ENCODE measurements at places on chromosomes 7 and 10.

GRCh38 chr10:75334720-75335119 lies 66.8 kb downstream of the ZNF503 start:
- DNase-seq = no peak

GRCh38 chr10:5078547-5079180 lies 15.6 kb upstream of the AKR1C3 start:
- no peak for DNase-seq

- no peak for DNase-seq
These were observed 19.4 kb upstream of the CABCOCO1 start for GRCh38 chr10:61643316-61643751.

GRCh38 chr10:58513188-58514110 lies 777 bp downstream of the BICC1 start:
- DNase-seq = no peak

- DNase-seq = no peak
These were observed 317.9 kb upstream of the KLF6 start for GRCh38 chr10:4102802-4103344.

GRCh38 chr10:87659571-87660483 lies at the start of gene PAPSS2:
Gene PAPSS2 (plus strand): TSS chr10:87659878. CDS start chr10:87659982, 104 bp downstream.
- no peak for DNase-seq

DNA sequence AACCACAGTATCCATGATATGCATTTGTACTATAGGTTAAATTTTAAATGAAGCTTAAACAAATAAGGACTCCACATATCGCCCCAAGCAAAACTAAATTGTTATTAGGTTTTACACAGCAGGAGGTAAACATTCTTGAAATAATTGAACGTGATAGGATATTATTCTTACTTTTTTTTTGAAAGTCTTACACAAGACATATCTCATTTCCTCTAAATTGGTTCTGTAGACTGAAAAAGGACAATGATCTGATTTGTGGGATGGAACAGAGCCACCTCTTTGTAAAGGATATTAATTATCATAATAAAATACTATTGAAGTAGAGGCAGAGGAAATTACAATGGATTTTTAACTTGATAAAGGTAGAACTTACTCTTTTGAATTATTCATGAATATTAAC lies 155.1 kb upstream of the SEMA3D start:
- DNase-seq = no peak

DNA sequence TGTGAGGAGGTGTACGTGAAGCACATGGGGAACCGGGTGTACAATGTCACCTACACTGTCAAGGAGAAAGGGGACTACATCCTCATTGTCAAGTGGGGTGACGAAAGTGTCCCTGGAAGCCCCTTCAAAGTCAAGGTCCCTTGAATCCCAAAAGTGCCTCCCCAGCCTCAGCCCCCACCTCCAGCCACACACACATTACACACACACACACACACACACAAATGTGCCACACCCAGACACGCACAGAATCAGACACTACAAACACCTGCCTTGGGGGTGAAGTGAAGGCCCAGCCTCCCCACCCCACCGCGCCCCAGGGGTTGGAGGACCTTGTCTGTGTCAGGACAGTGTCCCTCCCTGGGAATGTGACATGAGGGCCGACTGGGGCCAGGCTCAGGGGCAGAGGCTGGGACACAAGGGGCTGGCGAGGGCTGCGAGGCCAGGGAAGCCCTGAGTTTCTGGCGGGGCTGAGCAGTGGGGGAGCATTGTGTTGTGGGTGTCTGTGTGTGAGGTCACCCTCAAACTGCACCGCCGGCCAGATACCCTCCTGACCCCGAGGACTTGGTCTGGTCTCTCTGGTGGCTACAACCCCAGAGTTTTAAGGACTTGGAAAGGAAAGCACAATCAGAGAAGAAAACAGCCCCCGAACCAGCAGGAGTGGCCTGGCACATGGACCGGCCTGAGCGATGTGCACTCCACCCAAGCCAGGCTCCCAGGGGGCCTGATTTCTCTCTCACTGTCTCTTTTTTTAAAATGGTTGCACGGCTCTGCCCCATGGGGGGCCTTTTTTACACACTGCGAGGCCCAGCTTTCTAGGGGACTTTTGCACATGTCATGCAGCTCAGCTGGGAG lies 4.0 kb upstream of the ATP6V1F start:
- DNase-seq = no peak

- DNase-seq = peak; percentile 29
These were observed 94.7 kb upstream of the EFCAB10 start for GRCh38 chr7:105675934-105676371.

DNA sequence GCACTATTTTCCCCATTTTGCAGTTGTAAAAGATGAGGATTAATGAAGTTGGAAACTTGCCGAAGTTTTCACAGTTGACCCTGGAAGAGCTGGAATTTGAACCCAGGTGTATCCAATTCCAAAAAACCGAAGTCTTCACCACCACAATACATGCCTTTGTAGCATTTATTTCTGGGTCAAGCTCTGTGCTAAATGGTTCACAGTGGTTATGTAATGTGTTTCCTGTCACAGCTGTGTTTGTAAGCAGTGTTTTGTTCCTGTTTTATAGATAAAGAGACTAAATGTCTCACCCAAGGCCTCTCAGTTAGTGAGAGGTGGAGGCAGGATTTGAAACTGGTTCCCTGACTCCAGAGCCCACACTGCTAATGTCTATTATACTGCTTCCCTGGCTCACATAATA lies 17.6 kb downstream of the SFTPA2 start:
- no peak for DNase-seq

GRCh38 chr7:108078211-108078673 lies 51.9 kb downstream of the LAMB4 start:
- DNase-seq = no peak

GRCh38 chr10:31143331-31143935 lies 111.8 kb upstream of the ZNF438 start:
- no peak for DNase-seq

- DNase-seq = no peak
These were observed 187.6 kb upstream of the KLF14 start for GRCh38 chr7:130921391-130922180.

GRCh38 chr10:88138319-88138848 lies 275.0 kb downstream of the PTEN start:
- no peak for DNase-seq

GRCh38 chr7:18583305-18583704 lies 87.8 kb downstream of the HDAC9 start:
- DNase-seq = no peak

DNA sequence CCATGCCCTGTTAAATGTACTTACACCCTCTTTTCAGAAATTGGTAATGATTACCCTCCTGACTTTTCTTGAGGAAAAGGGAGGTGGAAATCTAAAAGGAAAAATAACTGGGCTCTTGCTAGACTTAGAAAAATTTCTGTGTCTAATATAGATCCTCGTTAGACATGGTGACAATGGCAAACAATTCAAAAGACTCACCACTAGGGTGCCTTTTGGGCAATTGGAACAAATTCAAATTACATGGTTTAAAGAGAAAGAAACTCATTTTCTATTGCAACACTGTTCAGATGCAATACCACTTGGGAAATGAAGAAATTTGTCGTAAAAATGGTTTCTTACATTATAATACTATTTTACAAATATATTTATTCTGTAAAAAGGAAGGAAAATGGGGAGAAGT lies 950.1 kb downstream of the GRM8 start:
- no peak for DNase-seq

DNA sequence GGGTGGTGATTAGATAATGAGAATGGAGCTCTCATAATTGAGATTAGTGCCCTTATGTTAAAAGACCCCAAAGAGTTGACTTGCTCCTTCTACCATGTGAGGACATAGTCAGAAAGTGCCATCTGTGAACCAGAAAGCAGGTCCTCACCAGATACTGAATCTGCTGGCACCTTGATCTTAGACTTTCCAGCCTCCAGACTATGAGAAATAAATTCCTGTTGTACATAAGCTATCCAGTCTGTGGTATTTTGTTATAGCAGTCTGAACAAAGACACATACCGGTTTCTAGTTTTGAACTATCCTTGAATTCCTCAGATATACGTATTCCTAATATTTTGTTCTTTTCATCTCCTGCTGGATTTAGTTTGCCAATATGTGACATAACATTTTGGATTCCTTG lies 228.1 kb downstream of the FZD1 start:
- DNase-seq = no peak

DNA sequence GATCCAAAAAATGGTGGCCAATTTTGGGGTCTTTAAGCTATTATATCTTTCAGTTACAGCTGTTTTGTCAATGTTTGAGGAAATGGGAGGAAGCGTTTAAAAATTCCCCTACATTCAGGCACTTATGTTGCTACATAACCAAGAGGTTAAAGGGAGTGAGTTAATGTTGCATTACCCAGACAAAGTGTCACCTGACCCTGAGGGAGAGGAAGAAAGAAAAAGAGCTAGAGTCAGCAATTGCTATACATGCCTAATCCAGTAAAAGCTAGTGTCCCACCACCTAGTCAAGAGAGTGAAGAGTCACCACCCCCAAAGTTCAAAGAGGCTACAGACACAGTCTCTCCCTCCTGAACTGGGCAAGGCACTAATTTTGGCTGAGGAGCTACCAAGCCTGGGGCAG lies 69.5 kb upstream of the ZNF92 start:
- DNase-seq = no peak

DNA sequence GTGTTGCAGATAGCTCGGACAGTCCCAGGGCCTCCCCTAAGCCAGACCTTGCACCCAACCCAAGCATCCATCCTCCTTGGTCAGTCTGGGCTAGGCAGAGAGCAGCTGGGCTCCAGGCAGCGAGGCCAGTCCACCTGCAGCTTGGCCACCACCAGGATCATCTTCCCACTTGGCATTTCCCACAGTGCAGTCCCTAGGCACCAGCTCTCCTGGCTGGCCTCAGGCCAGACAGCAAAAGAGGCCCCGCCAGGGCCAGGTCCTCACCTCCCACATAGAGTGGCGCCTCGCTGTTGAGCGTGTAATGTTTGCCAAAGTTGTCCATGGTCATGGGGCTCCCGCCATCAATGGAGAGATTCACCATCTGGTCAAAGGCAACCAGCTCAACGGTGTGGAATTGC lies 171.7 kb downstream of the LCOR start:
- no peak for DNase-seq

- no peak for DNase-seq
These were observed 27.1 kb upstream of the SLC35B4 start for GRCh38 chr7:134343796-134344195.

DNA sequence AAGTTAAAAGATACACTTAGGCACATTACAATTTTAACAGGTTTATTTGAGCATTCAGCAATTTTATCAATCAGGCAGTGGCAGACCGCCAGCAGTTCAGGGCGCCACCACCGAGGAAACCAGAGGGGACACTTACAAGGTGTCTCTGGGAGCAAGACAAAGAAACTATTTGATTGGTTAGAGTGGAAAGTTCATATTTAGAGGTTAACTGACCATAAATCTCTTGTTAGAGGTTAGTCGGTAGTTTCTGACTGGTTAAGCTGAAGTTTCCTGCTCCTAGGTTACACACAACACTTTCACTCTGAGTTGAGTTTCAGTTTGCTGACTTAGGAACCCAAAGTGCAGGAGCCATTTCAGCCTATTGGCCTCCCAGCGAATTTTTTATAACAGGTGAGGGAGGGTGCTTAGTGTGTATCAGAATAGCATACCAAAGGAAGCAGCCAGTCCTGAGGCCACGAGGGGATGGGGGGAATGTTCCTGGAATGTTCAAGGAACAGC lies 10.8 kb upstream of the PVRIG start:
- DNase-seq = no peak

GRCh38 chr7:97506728-97507127 lies 225.2 kb upstream of the TAC1 start:
- DNase-seq = no peak

DNA sequence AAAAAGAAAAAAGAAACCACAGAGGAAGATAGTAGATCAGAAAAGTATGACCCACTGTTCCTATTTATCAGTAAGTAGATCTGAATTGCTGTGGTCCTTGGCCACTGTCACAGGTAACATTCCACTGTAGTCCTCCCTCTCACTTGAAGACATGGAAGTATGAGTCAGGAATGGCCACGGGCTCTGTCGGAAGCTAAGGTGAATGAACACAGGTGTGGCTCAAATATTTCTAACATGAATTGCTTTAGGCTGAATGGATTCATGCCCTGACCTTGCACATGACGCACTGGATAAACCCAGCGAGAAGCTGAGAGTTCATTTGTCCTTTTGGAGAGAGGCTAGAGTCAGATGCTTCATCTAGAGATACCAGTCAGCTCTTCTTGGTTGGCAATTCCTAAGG lies 224.5 kb upstream of the SP8 start:
- no peak for DNase-seq

- DNase-seq = no peak
These were observed 708.7 kb downstream of the SUGCT start for GRCh38 chr7:40843338-40843985.

DNA sequence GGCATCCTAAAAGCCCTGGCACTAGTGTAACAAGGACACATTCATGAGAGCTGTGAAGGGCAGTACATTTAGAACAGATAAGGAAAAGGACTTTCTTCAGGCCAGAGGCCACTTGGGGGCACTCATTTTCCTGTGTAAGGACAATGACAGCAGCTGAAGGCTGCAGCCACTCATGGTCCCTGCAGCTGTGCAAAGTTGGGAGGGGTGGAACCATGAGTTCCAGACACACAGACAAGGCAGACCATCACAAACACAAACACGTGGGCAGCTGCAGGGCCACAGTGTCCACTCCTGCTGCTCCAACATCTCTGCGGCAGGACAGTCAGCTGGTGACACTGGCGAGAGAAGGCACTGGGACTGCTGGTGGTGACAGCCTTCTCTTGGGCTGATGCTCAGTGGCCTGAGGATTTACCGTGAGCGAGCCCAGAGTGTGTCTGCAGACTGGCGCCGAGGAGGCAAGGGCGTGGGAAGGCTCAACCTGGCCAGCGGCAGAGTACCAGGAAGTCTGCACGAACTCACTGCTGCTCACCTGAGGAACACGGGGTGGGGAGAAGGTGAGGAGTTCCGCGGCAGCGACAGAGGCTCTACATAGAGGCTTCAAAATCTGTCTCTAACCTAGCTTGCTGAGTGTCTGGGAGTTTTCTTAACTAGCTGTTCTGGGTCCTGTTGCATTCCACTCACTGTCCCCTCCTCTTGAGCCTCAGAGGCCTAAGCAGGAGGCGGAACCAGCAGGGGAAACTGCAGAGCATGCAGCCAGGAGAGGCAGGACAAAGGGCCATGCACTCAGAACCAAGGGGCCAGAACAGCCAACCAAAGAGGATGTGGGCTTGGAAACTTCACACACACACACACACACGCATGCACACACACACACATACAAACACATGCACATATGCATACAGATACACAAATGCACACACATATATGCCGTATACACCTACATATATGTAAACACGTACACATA lies 76.5 kb upstream of the DDC start:
- DNase-seq = no peak

DNA sequence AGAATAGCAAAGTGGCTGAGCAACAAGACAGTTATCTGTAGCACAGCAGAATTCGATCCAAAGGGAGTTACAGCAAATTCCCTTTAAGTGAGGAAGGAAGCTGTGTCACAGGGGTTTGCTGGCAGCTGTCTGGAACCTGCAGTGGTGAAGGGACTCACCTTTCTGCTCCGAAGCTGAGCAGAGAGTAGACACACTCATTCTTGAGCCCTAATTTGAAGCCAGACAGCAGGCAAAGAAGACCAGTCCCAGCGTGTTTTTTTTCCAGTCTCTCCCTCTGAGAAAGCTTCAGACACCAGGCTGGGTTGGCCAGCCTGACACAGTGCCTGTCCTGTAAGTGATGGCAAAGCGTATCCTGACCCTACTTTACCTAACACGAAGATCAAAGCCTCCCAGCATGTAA lies 210.7 kb downstream of the TRIL start:
- no peak for DNase-seq

- no peak for DNase-seq
These were observed 220.0 kb upstream of the DPP6 start for GRCh38 chr7:153832160-153832559.

Data from activated CD8-positive, alpha-beta memory T cell treated with anti-CD3 and anti-CD28 coated beads for 1 hour (primary cell).